ENCODE measurements at places on chromosomes 5 and 9.
A peak's percentile ranks its signal among the peaks of the same experiment; 100 is the strongest.

DNA sequence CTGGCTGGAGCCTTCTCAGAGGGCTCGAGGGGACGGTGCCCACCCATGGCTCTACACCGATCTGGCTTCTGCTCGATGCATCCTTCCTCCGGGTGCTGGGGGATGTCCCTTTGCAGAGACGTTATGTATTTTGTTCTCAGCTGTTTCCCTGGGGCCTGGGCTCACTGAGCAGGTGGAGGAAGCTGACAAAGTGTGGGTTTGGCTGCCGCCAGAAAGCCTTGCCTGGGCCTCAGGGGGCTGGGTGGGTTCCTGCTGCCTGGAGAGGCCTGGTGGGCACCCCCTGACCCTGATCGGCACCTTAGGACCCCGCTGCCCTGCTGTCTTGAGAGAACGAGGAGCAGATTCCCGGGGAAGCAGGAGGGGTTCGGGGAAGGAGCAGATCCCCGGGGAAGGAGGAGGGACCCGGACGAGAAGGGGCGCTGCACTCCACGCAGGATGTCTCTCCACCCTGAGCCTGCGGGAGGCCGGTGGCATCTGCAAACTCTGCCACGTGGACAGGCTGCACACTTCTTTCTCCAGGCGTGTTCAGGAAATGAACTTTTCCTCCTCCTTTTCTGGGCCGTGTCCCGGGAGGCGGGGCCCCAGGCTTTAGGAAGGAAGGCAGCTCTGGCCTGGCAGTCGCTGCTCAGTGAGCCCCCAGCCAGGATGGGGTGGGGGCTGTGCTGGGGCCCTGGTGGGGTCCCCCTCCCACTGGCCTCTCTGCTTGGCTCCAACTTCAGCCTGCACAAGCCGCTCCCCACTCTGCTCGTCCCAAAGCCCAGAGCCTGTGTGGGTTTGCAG lies 148.9 kb downstream of the RXRA start:
- peak; percentile 26 for DNase-seq

GRCh38 chr9:29668732-29669131 lies 2095.5 kb upstream of the C9orf72 start:
- DNase-seq, result no peak

DNA sequence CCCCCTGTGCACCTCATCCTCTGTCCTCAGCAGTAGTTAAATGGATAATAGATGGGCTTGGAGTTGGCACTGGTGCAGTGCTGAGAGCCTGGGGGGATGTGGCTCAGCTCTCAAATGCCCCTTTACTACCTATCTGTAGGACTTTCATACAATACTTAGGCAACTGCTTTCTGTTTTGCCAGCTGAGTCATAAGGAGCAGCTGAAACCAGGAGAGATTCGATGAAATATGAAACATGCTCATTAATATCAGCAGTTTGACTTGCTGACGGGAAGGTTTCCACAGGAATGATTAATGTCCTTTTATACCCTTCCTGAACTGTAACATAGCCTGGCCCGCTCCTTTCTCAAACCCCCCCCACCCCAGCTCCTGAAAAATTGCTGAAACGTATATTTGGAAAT lies 142.6 kb downstream of the SAXO1 start:
- DNase-seq, result no peak

GRCh38 chr9:88733651-88734421 lies 198.9 kb downstream of the NXNL2 start:
- no peak for DNase-seq

DNA sequence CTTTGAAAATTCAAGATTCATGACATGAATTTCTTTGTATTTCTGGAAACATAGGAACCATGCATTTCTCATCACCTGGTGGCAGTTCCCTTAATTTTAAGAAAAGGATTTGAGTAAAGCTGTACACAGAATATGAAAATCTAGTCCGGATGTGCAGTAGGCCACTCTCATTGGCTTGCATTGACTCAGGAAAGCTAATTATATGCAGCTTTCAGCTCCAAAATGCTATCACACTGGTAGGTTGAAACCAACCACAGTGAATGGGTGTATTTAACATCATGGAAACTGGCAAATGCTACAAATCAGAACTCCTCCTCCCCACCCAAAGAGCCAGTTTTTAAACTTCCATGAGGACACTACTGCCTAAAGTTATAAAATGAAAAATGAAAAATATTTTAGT lies 161.6 kb upstream of the FBXL17 start:
- no peak for DNase-seq

GRCh38 chr5:164202338-164202737 lies 696.9 kb downstream of the MAT2B start:
- no peak for DNase-seq

DNA sequence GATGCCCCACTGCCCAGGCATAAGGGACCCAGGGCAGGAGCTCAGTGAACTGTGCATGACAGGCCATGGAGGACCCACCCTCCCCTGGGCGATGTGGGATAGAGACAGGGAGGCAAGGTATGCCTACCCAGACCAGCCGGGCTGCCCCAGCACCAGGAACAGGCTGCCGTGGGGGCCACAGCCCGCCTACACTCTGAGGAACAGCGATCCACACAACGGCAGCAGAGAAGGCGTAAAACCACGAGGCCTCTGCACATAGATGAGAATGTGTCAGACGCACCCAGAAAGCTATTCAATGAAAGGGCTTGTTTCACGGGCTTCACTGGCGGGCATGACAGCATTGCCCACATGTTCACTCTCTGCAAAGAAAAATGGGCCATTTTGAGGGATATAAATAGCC lies 49.5 kb downstream of the SEMA4D start:
- peak; percentile 60 for DNase-seq

DNA sequence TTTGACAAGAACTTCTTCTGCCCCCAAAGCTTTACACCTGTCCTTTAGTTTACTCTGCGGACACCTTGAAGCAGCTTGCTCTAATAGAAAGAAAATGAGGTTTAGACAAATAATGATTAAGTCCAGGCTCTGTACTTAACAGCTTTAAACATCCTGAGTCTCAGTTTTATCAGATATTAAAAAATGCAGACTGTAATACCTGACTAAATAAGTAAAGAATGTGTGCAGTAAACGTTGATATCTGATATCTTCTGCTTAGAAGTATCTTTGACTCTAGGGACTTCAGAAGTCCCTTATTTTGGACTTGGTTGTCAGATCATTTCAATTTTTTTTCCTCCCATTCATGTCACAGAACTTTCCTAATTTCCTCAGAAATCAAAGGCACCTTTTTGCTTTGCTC lies 1060.4 kb downstream of the CDH12 start:
- DNase-seq, result no peak

DNA sequence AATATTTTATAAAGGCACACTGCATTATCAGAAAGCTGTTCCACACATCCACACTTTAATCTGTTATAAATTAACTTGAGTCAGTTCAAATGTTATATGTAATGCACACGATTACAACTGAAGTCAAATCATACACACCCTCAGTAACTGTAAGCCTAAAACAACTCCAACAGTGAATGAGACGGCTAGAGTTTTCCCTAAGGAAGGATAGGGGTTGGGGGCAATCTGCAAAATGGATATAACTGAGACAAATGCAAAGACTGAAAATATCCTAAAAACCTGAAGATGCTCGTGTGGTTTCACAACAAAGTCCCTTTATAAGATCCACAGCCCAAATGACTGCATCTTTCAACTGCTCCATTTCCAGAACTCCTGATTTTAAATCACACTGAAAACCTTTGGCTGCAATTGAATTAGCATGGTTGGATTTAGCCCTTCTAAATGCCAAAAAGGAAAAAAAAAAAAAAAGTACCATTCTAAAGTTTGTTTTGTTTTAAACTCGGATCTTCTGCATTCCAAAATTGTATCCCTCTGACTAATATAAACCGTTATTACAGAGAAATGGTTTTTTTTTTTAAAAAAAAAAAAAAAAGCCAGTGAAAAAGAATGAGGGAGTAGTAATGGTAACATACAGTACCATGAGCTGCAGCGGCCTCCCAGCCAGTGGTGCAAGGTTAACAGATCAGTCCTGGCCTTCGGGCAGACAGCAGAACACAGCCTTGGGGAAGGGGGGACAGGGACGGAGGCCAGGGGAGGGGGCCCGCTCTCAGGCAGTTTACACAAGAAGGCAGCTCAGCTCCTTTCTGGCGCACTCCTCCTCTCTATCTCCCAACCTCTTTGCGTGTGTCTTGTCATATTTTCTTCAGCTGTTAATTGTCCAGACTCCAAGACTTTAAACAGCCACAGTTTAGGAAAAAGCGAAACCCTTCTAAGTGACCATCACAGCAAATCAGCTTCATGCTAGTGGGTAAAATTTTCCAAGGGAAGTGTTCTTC lies 166.1 kb downstream of the BNC2 start:
- DNase-seq, result no peak

- DNase-seq, result no peak
Measured at GRCh38 chr9:107530679-107531078, 41.1 kb upstream of the KLF4 start.

- no peak for DNase-seq
Measured at GRCh38 chr9:93646640-93647178, 70.3 kb downstream of the PHF2 start.

- no peak for DNase-seq
Measured at GRCh38 chr5:142970440-142971030, 200.4 kb downstream of the ARHGAP26 start.

- no peak for DNase-seq
Measured at GRCh38 chr9:22005021-22005701, 3.9 kb downstream of the CDKN2B start.

GRCh38 chr9:95078939-95079338 lies 238.6 kb downstream of the FANCC start:
- no peak for DNase-seq

DNA sequence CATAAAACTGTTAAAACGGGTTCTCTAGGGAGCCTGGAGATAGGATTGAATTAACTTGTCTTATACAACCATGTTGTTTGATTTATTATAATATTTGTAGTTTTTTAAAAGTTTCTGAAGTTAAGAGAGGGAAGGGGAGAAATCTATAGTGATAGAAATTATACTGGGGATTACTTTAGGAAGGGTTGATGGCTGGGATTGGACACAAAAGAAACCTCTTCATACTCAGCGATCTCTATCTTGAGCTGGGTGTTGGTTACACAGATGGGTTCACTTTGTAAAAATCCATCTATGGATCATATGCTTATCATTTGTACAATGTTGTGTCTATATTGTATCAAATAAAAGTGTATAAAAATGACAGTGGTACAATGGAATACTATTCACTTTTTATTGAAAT lies 30.0 kb downstream of the TNPO1 start:
- no peak for DNase-seq

GRCh38 chr9:132008855-132009812 lies 70.5 kb downstream of the MED27 start:
- DNase-seq, result no peak

DNA sequence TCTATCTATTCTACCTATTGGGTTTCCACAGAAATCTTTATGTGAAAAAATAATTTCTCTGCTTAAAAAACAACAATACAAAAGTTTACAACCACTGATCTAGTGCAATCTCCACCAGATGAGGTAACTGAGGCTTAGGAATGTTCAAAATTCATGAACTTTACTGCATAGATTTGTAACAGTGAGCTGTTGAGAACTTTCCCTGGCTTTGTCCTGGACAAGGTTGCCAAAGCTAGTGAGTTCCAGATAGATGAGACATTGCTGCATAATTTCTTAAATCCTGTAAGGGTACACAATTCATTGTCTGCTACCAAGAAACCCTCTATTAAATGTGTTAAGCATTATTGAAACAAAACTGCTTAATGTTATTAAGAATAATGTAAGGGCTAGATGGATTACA lies 102.7 kb downstream of the OSMR start:
- no peak for DNase-seq

GRCh38 chr5:1477341-1477740 lies 32.1 kb upstream of the SLC6A3 start:
- no peak for DNase-seq

- no peak for DNase-seq
Measured at GRCh38 chr9:105055917-105056316, 128.0 kb upstream of the ABCA1 start.

- DNase-seq, result no peak
Measured at GRCh38 chr9:108786901-108787689, 68.7 kb downstream of the ACTL7B start.

DNA sequence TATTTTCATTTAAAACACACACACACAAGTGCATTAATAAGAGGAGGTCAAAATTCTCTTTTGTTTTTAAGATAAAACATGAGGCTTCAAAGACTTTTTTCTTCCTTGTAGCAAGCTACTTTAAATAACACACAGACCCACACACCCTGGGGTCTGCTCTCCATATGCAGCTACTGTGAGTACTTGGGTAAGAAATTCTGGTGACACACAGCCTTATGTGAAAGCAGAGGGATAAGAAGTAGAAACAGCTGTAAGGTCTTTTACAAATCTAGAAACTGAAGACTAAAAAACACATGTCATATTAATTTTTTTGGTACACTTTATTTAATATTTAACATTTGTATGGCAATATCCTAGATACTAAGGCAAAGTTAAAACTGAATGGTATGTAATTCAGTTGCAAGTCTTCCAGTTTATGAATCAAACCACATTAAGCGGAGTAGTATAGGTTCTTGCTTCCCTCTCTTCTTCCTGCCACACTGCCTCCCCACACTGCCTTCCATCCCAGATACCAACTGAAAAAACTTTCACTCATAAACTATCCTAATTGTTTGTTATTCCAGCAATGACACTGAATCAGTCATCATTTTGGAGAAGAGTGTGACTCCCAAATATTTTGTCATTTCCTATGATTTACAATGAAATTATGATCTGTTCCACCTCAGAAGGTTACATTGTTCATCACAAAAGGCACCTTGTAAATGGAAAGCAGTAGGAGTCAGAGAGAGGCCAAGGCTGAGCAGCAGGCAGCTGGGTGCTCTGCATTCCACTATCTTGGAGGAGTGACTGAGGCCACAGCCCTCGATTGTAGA lies 92.0 kb downstream of the PLCXD3 start:
- no peak for DNase-seq

DNA sequence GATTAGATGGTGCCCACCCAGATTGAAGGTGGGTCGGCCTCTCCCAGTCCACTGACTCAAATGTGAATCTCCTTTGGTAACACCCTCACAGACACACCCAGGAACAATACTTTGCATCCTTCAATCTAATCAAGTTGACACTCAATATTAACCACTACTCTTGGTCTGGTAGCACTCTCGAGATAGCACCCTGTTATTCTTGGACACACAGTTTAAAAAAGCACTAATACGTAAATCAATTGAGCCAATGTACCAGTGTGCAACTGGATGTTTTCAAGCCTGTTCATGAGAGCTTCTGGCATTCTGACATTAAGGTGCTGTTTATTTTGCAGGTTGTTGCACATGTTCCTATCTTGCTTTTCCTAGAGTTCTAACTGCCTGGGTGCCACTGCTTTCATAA lies 35.3 kb downstream of the MARCHF3 start:
- DNase-seq, result no peak

DNA sequence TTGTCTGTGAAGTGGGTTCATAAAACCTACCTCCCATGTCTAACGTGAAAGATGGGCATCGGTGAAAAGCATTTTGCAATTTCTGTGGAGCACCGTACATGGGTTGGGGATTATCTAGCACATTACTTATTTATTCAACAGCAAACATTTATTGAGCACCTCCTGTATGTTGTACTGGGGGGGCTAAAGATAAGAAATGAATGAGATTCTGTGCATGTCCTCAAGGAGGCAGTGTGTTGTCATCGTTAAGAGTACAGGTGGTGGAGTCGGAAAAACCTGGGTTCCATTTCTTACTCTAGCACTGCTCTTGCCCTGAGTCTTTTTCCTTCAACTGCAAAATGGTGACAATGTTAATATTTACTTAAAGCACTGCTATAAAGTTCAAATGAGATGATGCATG lies 30.4 kb upstream of the DENND1A start:
- no peak for DNase-seq

- DNase-seq, result no peak
Measured at GRCh38 chr9:126057121-126057825, 269.4 kb upstream of the MVB12B start.

- DNase-seq, result no peak
Measured at GRCh38 chr5:122181863-122182262, 52.5 kb downstream of the ZNF474 start.

- no peak for DNase-seq
Measured at GRCh38 chr9:93902780-93903655, 52.1 kb downstream of the BARX1 start.

Data from stimulated activated CD4-positive, alpha-beta T cell treated with anti-CD3 and anti-CD28 coated beads, Interleukin-1b, Interleukin-23, amount 100 ng/mL, for 48 hours (primary cell).